Occipital lobe (tissue), 3 donors: ENCODE measurements at places on chromosomes 11 and 22. TPM values are rescaled to one million over a fixed set of nuclear protein-coding genes. Genes with fewer than 3 reads are reported as not detected.

- DNase-seq, result no peak
Observed at GRCh38 chr11:10818594-10818993, 9.9 kb upstream of the EIF4G2 start.

- no peak for DNase-seq
Observed at GRCh38 chr11:102729849-102730815, 5.4 kb upstream of the MMP8 start.

The OR2AT4 gene
- not detected for total RNA-seq

- DNase-seq, result no peak
Observed at GRCh38 chr22:49755631-49756001, 72.1 kb downstream of the BRD1 start.

GRCh38 chr11:20610825-20611224, 11.4 kb downstream of the SLC6A5 start:
- DNase-seq, result no peak

GRCh38 chr11:72069787-72070251, 10.5 kb downstream of the NUMA1 start:
- peak; percentile 34 for DNase-seq

The MAPK8IP1 gene
- 74.7 TPM for total RNA-seq

GRCh38 chr11:7439746-7440320, 45.5 kb upstream of the OLFML1 start:
- DNase-seq, result no peak

The KCTD17 gene
- total RNA-seq, result 22.6 TPM

DNA sequence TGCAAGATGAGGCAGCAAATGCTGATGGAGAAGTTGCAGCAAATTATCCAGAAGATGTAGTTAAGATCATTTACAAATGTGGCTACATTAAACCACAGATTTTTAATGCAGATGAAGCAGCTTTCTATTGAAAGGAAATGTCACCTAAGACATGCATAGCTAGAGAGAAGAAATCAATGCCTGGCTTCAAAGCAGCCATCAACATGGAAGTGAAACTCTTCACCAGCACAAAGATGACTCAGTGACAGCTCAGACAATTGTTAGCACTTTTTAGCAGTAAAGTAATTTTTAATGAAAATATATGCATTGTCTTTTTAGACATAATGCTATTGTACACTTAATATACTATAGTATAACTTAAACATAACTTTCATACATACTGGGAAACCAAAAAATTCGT, 71.4 kb downstream of the FANCF start:
- DNase-seq, result no peak

GRCh38 chr22:31492151-31492550, 2.5 kb upstream of the EIF4ENIF1 start:
- DNase-seq, result no peak

DNA sequence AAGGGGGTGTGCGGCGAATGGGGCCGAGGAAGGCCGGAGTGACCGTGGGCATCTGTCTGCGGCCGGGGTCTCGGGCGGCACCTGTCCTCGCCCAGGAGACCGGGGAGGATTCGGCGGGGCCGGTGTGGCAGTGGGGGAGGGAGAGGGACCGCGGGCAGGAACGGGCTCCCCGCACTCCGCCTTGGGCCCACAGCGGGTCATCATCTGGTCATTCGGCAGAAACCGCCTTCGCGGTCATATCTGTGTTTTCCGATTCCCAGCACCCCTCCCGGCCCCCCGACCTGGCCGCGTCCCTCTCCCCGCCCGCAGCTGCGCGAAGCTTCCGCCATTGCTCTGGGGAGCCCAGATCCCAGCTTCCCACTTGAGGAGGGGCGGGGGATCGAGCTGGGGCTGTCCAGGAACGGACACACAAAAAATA, 824 bp upstream of the CBX6 start:
- no peak for DNase-seq

GRCh38 chr11:121426476-121427399, 25.4 kb upstream of the SORL1 start:
- peak; percentile 47 for DNase-seq

The GLYAT gene
- total RNA-seq, result 0.31 TPM

DNA sequence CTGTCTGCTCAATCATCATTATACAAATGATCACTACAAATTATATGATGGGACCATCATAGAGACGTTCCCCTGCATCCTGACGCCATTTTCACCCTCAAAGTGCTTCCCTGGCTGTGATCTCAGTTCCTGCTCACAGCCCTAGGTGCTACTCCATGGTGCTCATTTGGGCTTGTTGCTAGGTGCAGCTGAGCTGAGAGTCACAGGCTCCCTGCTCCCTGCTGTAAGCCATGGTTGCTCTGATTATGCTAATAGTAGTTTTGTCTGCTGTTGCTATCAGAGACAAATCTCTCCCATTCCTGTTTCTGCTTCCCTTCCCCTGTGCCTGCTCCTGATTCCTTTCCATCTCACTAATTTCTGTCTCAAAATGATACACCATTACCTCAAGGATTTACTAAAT, 474.3 kb downstream of the METTL15 start:
- DNase-seq, result no peak

GRCh38 chr22:20036084-20036482, 15.2 kb downstream of the TANGO2 start:
- no peak for DNase-seq

The HIRA gene
- total RNA-seq, result 24.5 TPM

- DNase-seq, result no peak
Observed at GRCh38 chr11:45374653-45375059, 88.5 kb upstream of the SYT13 start.

- DNase-seq, result no peak
Observed at GRCh38 chr22:33666961-33667619, 253.2 kb downstream of the LARGE1 start.

DNA sequence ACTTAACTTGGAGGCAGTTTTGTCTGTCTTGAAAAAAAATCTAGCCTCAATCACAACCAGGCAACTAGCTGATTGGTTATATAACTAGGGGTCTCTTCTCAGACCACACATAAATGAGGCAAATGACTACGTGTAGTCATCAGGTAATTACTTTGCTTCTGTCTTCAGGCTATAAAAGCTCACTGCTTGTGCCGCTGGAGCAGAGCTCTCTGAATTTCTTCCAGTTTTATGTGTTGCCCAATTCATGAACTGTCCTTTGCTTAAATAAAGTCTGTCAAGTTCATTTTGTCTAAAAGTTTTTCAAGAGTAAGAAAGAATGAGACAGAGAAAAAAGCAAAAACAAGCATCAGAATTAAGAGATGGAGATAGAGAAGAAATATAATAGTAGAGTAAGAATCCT, 93.4 kb downstream of the MUC15 start:
- DNase-seq, result no peak

DNA sequence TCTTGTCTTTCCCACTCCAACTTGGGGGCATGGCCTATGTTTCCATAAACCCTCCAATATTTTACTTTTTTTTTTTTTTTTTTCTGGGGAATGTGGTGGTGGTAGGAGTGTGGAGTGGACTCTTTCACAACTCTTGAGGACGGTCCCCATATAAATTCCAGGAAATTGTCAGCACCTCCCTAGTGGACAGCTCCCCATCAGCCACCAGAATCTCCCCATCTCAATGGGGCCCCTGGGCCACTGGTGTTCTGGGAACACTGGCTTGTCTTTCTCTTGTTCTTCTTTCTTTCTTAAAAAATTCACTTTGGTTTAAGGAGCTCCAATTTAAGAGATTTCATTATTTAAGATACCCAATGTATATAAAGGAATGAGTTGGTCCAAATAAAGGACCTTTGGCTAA, 74.1 kb downstream of the ADM start:
- no peak for DNase-seq

GRCh38 chr11:35040221-35040942, 98.6 kb upstream of the CD44 start:
- DNase-seq, result no peak

The NNMT gene
- total RNA-seq, result not detected

DNA sequence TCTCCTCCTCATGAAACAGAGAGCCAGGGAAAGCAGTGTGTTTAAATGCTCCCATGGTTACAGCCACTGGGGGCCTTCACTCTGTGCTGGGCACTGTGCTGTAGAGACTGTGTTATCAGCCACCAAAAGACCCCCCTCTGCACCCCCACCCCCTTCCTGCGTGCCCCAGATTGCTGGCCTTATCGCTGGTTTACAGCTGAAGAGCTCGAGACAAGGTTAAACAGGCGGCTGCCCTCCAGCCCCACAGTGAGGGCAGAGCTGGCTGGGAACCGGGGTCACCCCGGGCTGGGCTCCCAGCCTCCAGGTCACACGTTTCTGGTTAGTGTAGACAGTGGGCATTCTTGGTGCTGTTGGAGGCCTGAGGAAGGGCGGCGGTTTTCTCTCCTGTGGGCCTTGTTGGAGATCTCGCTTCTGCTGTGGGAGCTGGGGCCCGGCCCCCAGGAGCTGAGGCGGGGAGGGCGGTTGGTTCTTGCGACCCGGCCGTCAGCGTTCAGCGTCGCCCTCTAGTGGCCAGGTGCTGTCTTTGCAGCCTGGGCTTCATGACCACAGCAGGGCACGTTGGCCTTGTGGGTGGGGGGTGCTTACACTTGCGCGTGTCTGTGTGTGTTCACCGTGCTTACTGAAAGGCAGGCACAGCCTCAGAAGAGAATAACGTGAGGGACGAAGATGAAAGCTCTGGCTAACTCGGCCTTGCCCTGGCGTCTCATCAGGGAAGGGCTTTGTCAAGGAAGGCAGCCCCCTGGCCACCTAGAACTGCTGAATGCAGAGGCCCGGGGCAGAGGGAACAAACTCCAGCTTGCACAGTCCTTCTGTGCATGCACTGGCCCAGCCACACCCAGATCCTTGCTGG, 40.8 kb downstream of the TBC1D22A start:
- DNase-seq, result no peak

The SGSM1 gene
- 11.4 TPM for total RNA-seq

- DNase-seq, result no peak
Observed at GRCh38 chr11:15605094-15605493, 490.4 kb downstream of the INSC start.

The KCNQ1 gene
- 0.31 TPM for total RNA-seq

The RTN4R gene
- 9.5 TPM for total RNA-seq
